ENCODE measurements at places on chromosomes 7 and 10.

DNA sequence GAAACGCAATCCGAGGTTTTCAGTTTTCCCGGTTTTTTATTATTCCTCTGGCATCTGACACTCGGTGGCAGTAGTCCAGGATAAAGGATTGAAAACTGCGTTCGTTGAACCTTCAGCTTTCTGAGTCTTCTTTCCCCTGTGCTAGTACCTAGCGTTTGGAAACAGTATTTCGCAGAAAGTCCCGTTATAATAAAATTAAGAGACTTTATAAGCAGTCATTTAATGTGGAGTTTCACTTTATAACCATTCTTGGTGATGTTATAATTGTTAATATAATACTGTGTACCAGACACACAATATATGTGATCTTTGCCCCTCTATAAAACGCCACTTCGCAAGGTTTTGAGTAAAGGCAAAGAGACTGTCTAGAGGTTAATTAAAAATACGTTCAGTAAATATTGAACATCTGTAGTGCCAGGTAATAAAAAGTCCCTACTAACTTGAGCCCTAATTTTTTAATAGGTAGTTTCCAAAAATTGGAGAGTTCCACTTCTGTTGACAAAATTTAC lies 874 bp downstream of the CISD1 start:
- DNase-seq, result no peak

DNA sequence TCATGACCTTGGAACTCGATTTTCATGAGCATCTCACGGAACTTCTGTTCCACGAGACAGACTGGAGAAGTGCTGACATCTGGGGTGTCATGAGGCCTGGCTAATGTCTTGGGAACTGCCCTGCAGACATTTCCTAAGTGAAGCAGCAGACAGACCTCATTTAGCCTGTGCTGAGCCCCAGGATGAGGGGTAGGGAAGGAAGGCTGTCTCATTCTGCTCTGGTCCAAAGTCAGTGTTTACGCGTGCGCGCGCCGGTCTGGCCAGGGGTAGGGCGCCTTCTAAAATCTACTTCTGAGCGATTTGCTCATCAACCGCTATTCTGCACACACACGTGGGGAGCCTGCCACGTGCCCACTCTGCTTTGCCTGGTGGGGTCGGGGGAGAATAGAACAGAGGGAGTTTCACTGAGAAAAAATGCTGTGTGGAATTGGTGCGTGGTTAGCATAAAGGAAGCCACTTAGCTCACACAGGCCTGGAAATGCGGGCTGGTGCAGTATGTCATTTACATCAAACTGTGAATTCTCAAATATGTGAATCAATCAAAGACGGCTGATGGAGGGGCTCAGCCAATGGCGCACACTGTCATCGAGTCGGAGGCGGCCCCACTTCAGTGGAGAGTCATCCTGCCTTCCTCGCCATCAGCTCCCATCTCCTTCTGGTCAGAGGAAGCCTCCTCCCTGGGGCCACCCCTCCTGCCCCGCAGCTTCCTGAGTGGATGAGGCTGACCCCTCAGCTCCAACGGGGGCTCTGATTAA lies 335.1 kb downstream of the ADARB2 start:
- DNase-seq, result no peak

- no peak for DNase-seq
Measured at GRCh38 chr7:156898938-156899337, 6.0 kb upstream of the LMBR1 start.

DNA sequence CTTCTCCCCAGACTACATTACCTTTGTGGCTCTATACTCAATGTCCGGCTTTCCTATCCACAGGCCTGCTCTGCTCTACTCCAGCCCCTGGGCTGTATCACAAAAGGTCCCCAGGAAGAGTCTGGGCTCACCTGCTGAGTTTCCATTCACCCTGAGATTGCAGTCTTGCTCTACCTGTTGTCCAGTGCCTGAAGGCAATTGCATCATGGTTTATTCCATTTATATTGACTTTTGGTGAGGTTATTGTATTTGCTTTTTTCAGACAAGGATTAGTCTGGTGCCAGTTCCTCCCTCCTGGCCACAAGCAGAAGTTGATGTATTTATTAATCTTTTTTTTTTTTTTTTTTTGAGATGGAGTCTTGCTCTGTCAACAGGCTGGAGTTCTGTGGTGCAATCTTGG lies 273.1 kb downstream of the XPNPEP1 start:
- DNase-seq, result no peak

DNA sequence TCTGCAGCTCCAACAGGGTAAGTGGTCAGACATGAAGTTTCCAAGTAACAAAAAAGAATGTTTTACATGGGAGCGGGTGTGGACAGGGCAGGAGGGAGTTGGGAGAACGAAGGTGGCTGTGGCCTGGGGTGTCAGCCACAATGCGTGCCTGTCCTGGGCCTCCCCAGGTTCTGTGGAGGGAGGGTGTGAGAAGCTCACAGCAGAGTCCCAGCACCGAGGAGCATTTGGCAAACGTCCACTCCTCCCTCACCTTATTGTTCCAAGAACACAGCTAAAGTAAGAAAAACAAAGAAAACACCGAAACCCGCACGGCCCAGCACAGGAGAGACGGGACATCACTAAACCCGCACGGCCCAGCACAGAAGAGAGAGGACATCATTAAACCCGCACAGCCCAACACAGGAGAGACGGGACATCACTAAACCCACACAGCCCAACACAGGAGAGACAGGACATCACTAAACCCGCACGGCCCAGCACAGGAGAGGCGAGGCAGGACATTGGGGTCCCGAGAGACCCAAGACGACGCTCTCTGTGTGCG lies 226.4 kb downstream of the MAD1L1 start:
- DNase-seq, result no peak

- DNase-seq, result no peak
Measured at GRCh38 chr7:90201500-90202195, 9.9 kb upstream of the STEAP2 start.

DNA sequence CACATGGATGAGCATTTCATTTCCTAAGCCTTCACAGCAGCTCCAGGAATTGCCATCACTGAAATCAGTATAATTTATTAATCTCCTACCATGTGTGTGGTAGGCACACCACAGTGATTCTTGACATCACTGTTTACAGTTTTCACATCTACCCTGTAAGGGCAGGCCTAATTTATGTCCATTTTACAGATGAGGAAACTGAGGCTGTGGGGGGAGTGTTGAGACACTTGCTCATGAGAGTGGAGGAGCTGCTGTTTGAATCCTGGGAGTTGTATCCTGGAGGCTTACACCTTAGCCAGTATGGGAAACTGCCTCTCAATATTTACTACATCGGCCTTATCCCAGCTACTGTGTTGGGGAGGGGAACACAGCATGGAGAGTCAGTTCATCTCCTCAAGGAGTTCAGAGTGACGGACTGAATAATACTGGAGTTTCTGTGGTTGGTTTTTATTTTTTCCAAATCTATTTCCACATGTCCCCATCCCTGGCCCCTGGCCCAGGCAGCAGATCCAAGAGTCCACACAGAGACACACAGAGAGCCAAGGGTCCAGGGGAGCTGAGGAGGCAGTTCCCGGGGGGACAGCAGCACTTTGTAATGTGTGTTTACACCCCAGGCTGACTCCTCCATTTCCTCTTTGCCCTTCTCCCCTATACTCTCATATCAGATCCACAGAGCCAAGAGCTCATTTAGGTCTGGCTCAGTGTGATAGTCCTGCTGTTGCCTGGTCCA lies 13.2 kb downstream of the UBTD1 start:
- no peak for DNase-seq

DNA sequence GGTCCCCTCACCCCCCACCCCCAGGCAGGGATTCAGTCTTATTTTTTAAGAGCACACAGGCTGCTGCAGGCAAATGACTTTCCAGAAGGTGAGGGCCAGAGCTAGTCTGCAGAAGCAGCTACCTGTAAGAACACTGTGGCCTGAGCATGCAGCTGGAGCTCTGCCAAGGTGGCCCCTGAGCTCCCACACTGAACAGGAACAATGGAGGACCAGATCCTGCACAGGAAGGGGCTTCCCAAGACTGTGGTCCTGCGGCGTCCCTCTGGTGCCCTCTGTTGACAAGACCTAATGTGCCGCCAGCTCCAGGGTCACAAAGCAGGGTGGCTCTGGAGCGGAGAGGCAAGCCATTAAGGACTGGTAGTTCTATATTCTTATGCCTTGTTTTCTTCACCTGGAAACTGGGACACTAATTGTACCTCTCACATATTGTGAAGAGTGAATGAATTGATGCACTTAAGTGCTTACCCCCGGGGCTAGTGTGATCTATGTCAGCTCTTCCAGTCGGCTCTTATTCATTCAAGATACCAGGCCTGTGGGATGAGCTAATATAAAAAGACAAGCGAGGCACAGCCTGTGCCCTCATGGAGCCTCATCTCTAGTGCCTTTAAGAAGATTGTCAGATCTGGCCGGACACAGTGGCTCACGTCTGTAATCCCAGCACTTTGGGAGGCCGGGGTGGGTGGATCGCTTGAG lies 8.0 kb upstream of the BEND7 start:
- DNase-seq, result no peak

GRCh38 chr10:11176746-11177145 lies 159.1 kb downstream of the CELF2 start:
- no peak for DNase-seq
